ENCODE measurements at places on chromosomes 3 and 15.

DNA sequence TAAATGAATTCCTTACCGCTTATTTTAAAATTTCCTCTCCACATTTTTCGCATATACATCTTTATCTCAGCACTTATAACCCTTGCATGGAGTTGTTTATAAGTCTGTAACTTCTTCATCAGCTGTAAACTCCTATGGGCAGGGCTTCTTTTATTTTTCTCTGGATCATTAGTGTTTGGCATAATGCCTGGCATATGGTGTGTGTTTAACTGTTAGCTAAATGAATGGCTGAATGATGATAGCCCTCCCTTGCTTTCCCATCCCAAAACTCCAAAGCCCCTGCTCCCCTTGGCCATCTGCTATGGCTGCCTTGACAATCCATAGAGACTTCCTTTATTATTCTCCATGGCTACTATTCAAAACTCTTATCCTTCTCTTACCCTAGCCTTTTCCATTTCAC lies 48.1 kb upstream of the SEMA6D start:
- DNase-seq: peak; percentile 29

DNA sequence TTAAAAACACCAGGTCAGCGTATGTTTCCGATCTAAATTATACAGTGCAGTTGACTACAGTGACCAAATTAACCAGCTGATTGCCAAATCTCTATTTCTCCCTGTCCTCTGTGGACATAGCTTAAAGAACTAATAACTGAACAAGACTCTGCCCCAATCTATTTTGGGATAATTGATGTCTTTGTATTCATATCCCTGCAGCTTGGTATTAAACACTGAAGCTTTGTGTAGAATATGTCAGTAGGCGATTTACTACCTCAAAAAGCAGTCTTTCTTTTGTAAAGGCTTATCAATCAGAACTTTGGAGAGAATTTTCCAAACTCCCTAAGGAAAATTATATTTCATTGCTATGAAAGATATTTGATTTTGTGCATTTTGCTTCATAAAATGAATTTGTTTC lies 258.2 kb downstream of the SOX2 start:
- DNase-seq: no peak

GRCh38 chr3:60553144-60553543 lies 698.1 kb downstream of the FHIT start:
- DNase-seq: no peak

DNA sequence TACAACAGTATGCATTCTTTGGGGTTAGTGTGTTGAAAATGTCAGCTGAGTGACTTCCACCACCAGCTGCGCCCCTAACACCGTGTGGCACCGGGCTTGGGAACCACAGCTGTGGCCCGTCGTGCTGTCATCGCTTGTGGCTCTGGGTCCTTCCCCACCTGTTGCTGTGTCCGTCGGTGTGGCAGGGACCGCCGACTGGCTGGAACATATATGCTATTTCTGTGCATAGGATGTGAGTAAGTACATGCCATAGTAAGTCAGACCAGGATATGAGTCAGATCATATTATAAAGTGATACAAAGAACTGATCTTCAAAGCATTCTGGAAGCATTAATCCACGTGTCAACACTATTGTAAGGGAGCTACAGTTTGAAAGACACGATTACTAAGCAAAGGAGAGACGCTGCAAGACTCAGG lies 31.9 kb downstream of the EHD4 start:
- DNase-seq: no peak

GRCh38 chr15:80173022-80173759 lies 20.4 kb downstream of the FAH start:
- DNase-seq: peak; percentile 63

DNA sequence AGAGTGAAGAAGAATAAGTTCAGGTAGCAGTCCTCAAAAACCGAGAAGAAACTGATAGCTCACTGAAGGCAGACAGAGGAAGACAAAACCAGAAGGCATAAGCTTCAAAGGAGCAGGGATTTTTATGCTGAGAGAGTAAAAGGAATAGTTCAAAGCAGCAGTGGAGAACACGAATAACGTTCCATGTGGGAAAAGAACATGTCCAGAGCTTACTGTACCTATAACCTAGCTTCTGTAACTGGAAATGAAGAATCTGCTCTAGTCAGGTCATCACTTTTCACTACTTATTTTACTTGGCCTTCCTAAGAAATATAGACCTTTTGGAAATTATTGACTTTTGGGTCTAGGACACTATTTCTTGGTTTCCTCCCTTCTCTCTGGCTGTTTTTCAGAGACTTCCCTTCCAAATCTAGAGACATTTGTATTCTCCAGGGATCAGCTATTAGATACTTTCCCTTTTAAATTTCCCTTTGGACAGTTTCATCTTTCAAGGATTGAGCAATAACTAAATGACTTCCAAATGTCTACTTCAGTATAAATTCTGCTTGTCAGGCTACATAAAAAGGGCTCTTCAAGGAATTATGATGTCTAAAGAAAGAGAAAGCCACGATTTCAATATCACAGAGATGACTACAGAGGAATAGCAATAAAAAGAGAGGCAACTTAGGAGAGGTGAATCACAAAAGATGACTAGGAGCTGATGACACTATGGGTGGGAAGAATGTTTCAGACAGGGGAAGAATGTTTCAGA lies 46.7 kb downstream of the UBE3A start:
- DNase-seq: no peak

DNA sequence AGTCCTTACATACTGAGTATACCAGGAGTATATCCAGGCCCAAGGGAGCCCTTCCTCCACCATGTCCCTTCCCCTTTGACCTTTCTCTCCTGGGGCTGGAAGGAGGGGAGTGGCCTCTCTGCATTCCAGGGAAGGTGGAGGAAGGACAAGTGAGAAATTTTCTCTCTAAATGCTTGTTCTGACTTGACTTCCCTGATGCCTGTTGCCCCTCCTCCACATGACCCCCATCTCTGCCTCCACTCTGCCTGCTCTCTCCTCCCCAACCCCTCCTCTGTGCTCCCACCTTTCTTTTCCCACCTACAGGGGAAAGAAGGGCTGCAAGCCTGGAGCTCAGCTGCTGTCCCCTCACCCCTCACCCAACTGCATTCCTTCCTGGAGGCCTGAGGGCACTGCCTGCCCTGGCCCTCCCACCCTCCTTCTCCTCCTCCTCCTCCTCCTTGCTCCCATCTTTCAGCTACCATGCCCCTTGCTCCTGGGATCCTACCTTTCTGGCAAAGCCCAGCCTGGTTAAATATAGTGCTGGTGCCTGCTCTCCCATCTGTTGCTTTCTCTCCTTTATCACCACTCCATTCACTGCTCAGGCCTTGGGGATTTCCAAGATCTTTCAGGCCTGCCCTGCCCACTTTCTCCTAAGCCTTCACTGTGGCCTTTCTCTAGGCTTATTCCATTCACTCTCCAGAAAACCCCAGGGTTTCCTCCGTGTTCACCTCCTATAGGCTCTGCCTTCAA lies 8.5 kb upstream of the DAG1 start:
- no peak for DNase-seq

DNA sequence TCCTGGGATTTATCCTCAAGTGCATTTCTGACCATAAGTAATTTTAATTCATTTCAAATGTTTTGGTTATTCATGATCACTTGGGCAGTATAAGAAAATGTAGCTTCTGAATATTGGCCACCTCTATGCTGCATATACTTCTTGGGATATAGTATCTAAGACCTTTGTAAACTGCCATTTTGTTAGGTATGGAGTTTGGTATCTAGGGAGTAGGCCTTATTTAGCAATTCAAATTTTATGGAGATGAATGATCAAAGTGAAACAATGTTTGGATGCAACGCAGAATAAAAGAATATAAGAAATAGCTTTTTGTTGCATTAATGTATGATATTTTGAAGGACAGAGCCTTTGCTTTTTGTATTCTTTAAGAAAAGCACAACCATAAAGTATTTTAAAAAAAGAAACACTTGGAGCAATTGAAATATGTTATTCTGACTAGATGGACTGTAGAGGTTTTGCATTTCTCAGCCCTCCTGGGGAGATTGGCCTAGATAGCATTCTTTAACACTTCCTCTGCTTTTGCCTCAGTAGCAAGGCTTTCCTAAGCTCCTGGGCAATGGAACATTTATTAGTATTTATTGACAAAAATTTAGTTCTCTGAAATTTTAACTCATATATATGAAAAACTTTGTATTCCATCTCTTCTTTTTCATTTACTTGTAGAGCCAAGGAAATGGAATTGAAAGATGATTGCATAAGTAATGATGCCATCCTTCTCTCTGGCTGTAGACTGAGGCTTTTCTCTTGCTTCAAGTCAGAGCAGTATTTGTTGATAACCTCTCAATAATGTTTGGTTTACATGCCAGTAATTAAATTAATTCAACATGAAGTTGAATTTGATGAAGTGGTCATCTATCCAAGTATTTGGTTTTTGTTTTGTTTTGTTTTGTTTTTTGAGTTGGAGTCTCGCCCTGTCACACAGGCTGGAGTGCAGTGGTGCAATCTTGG lies 61.8 kb upstream of the UTS2B start:
- no peak for DNase-seq

- DNase-seq: no peak
Observed at GRCh38 chr3:189157232-189158007, 14.4 kb upstream of the TPRG1 start.

DNA sequence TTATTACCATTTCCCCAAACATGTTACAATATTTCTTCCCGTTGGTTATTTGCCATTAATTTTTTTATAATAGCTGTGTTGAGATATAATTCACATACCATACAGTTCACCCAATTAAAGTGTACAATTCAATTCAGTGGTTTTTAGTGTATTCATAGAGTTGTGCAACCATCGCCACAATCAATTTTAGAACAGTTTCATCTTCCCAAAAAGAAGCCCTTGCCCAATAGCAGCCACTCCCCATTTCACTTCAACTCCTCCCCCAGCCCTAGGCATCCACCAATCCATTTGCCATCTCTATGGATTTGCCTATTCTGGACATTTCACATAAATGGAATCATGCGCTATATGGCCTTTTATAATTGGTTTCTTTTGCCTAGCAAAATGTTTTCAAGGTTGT lies 225.1 kb downstream of the EPHB1 start:
- DNase-seq: no peak

GRCh38 chr3:62277450-62277849 lies 95.9 kb downstream of the FEZF2 start:
- DNase-seq: no peak

GRCh38 chr3:58633157-58633865 lies 33.3 kb downstream of the FAM3D start:
- DNase-seq: no peak

- DNase-seq: no peak
Observed at GRCh38 chr3:156576651-156577348, 21.9 kb upstream of the SSR3 start.

DNA sequence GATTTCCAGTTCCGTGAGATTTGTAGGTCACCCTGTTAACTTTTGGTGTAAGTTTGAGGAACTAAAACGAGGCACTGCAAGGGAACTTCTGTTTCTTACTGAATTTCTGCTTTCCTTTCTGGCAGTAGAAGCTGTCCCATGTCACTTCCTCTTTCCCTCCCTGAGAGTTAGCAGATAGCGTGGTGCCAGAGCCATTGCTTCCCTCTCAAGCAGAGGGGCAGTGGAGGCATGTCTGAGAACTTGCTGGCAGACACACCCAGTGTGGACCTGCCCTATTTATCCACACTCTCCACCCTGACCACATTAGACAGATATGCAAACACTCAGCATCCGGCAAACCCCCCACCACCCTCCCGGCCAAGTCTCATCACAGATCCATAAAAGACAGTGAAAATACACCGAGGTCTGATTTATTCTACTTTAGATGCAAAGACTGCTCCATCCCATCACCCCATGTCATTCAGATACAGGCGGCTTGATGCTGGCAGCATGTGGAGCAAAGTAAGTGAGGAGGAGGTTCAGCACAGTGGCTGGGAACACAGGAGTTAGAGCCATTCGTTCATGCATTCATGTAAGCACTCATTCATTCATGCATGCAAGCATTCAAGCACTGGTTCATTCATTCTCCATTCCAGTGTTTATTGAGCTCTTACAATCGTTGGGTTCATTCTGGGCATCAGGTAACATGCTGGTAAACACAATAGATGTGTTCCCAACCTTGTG lies 324.7 kb downstream of the SHQ1 start:
- no peak for DNase-seq

DNA sequence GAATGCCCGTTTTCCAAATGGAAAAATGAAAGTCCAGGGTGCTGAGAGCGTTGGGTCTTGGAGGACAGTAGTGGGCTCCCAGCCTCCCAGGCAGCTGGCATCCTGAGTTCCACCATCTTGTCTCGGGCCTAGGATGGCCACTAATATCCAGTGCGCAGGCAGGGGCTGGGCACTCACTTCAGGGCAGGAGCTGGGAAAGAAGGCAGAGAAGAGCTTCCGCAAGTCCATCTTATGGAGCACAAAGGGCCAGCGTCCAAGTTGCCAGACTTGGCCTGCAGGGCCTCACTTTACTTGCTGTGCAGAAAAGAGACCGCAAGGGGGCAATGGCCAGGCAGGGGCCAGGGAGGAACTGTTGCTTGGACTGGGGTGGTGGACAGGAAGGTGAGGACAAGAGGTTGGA lies 46.1 kb downstream of the IQSEC1 start:
- DNase-seq: no peak

DNA sequence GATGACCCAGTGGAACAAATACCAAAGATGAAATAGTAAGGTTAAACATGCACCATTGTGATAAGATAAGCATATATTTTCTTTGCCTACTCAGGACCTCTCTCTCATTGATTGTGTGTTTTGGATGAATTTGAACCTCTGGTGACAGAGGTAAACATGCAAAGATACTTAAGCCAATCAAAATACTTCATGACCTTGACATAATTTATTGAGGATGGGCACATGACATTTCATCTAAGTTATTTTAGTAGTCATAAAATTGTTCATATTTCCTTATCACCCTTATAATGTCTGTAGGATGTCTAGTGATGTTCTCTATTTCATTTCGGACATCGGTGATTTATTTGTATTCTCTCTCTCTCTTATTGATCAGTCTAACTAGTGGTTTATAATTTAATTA lies 88.3 kb upstream of the WDR72 start:
- DNase-seq: no peak

- DNase-seq: no peak
Observed at GRCh38 chr15:81190922-81191507, 5.7 kb upstream of the IL16 start.

DNA sequence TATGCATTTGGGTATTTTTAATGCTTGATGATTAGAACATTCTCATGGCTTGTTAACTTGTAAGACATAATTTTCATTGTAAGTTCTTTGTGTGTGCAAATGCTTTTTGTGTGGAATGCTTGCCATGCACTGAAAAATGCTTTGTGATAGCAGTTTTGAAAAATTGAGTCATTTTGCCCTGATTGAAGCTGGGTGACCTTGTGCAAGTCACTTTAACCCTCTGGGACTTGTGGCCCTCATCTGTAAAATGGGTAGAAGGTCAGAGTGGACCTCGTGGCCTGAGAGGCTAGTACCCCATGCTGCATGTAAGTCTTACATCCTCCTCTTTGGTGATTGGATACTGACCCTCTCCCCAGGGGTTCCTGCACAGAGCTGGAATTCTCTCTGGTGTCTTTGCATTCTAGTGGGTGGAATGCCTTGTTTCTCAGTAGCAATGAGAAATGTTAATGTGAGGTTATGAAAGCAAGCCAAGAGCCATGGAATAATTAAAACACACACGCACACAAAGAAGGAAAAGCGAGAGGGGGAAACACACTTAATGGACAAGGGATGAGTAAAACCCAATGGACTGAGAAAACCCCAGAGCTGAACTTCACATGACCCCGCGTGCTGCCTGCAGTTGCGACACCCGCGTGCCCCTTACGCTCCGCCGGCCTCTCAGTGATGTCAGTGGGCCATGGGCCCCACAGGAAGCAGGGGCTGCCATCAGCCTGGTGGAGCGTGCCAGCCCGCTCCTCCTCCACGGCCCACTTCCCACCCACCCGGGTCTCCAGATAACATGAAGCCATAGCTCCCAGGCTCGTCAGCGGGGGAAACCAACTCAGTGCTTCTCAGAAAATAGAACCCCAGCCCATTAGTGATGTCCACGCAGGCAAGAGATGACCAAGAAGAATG lies 44.0 kb downstream of the SMAD3 start:
- DNase-seq: no peak
